Retina (tissue), 1 donor: ENCODE measurements at places on chromosomes 12 and 14.

- no peak for DNase-seq
Observed at GRCh38 chr12:80317899-80318298, 126.1 kb upstream of the PTPRQ start.

DNA sequence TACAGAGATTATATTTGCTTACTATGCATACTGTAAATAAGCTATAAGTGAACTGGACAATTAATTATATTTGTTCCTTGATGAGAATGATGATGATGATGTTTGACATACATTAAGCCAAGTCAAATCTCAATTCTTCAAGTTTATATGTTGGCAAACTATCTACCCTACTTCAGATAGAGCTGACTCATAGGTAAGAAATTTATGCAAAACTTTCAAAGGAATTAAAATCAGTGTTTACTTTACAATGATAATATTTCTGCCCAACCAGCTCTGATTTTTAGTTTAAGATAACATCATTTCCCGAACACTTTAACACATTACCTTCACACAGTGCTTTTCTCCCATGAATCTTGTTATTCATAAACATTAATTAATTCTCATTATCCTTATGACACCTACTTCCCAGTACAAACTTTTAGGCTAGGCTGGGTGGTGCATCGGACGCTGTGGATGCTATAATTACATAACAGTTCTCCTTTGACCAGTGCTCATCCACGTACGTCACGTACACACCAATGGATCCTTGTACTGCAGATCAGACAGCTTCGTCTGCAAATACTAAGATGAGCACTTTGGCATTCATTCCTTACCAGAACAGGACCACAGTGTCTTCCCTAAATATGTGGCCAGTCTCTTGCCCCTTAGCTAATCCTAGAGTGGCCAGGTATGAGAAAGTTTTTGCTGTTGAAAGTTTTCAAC, 18.3 kb downstream of the BMP4 start:
- no peak for DNase-seq

DNA sequence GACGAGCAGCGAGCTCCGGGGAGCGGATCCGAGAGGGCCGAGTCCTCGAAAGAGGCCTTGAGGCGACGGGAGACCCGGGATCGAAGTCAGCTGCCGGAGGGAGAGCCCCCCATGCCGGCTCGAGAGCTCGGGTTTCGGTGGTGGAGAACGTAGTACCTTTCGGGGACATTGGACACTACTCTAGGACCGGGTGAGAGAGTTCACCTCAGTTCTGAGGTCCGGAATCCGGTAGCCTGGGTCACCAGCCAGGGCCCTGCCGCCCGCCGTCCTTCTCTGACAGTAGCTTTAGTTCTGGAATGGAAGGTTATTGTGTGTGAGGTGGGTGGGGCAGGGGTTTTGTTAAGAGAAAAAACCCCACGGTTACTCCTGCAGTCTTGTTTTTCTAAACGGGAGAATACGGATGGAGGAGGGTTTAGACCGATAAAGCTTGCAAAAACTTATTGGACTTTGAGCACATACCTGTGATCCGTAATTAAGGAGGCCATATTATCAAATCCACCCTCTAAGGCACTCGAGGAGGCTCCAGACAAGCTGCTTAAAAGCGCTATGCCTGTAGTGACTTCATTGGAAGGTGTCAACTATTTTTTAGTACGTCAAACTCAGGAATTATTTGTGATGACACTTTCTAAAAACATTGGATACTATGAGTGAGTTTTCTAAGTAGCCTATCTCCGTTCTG, 765 bp downstream of the SCYL2 start:
- no peak for DNase-seq

- DNase-seq = no peak
Observed at GRCh38 chr12:12511895-12512711, 50.6 kb downstream of the DUSP16 start.

- DNase-seq = no peak
Observed at GRCh38 chr14:61670576-61670975, 24.7 kb upstream of the HIF1A start.

DNA sequence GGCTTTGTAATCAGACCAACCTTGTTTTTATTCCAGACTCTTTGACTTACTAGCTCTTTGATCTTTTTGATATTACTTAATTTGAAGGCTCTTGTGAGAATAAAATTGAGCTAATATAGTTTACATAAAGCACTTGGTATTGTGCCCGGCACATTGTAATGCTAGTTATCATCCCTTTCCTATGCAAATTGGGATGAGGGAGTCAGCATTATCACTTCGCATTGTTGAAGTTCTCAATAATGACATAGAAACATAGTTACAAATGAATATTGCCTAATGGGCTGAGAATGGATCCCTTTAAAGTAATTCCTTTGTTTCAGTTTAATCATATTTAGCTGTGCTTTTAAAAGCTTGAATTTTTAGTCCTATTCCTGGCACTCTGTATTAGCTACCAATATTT, 36.6 kb downstream of the SUPT16H start:
- DNase-seq = no peak

DNA sequence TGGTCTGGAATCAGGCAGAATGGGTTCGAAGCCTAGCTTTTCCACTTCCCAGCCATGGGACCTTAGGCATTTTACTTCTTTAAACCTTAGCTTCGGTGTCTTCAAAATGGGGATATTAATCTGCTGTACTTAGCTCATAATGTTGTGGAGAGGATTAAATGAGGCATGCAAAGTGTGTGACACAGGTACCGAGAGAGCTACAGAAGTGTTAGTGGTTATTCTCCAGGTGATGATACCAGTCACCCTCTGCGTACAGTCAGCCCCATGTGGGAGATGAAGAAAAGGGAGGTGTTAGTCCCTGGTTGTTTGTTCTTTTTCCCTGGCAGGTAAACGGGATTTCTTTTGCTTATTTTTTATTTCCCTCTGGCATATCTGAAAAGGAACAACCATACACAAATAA, 212.1 kb downstream of the PHLDA1 start:
- no peak for DNase-seq

DNA sequence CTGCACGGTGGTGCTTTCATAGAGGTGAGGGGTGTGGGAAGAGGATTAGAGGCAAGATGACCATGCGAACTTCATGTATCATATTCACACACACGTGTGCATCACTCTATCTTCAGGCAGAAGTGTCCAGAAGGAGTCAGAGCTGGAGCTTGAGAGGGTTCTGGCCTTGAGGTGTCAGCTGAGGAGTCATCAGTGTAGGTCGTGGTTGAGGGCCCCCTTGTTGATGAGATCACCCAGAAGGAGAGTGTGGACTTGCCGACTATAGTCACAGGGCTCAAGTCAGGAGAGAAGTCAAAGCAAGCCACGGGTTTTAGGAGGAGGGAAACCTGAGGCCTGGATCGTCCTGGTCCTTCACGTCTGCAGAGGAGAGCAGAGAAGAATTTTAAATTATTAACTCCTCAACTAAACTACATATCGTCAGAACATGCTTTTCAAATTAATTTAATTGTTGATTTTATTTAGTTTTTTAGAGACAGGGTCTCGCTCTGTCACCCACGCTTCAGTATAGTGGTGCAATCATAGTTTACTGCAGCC, 25.4 kb downstream of the EML1 start:
- DNase-seq = no peak
